Heart right ventricle (tissue), 16 donors: ENCODE measurements at places on chromosomes 5 and 9. TPM values are rescaled to one million over a fixed set of nuclear protein-coding genes. Genes with fewer than 3 reads are reported as not detected.

The TAS2R1 gene
- total RNA-seq: not detected

The PAPPA gene
- total RNA-seq: 0.74 TPM

The SLC27A6 gene
- 42.5 TPM for total RNA-seq

The FYB1 gene
- 2.7 TPM for total RNA-seq

- H3K4me1 ChIP-seq: peaks cover 12% of the 10 kb centered on the region
- H3K27me3 ChIP-seq: no peaks in the 10 kb centered on the region
- H3K27ac ChIP-seq: no peak overlapping the region
- no peak overlapping the region for H3K4me3 ChIP-seq
These were observed 10.6 kb upstream of the PPP1R26 start for GRCh38 chr9:135468854-135469521.

- H3K4me3 ChIP-seq: peak overlapping the region; percentile 79
- no peaks in the 10 kb centered on the region for H3K27me3 ChIP-seq
- H3K4me1 ChIP-seq: peaks cover 39% of the 10 kb centered on the region
- DNase-seq: no peak
- no peaks in the 10 kb centered on the region for H3K36me3 ChIP-seq
- peak overlapping the region; percentile 99 for H3K27ac ChIP-seq
These were observed 1.2 kb upstream of the GPBP1 start for GRCh38 chr5:57172466-57173318.

GRCh38 chr5:129244478-129244877 lies 149.9 kb downstream of the ISOC1 start:
- H3K36me3 ChIP-seq: no peaks in the 10 kb centered on the region
- H3K27ac ChIP-seq: no peak overlapping the region
- no peak overlapping the region for H3K4me3 ChIP-seq
- DNase-seq: no peak
- H3K27me3 ChIP-seq: no peaks in the 10 kb centered on the region
- peaks cover 12% of the 10 kb centered on the region for H3K4me1 ChIP-seq

DNA sequence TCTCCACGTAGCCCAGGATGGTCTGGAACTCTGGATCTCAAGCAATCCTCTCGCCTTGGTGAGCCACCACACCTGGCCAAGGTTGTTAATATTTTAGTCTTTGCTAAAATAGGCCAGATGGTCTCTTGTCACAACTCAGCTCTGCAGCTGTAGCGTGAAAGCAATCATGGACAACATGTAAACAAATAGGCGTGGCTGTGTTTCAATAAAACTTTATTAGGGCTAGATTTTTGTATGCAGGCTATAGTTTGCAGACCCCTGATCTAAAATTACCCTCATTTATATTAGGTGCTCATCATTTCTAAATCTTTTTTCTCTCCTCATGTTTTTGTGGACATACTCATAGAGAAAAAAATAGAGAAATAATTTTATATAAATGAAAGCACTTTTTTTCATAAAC lies 72.1 kb upstream of the SLC28A3 start:
- no peaks in the 10 kb centered on the region for H3K4me1 ChIP-seq
- H3K27me3 ChIP-seq: no peaks in the 10 kb centered on the region
- H3K27ac ChIP-seq: no peak overlapping the region
- H3K36me3 ChIP-seq: no peaks in the 10 kb centered on the region
- no peak for DNase-seq
- H3K4me3 ChIP-seq: no peak overlapping the region

- no peak overlapping the region for H3K4me3 ChIP-seq
- no peaks in the 10 kb centered on the region for H3K36me3 ChIP-seq
- H3K4me1 ChIP-seq: no peaks in the 10 kb centered on the region
- DNase-seq: no peak
These were observed 38.9 kb upstream of the SLIT3 start for GRCh38 chr5:169339869-169340268.

DNA sequence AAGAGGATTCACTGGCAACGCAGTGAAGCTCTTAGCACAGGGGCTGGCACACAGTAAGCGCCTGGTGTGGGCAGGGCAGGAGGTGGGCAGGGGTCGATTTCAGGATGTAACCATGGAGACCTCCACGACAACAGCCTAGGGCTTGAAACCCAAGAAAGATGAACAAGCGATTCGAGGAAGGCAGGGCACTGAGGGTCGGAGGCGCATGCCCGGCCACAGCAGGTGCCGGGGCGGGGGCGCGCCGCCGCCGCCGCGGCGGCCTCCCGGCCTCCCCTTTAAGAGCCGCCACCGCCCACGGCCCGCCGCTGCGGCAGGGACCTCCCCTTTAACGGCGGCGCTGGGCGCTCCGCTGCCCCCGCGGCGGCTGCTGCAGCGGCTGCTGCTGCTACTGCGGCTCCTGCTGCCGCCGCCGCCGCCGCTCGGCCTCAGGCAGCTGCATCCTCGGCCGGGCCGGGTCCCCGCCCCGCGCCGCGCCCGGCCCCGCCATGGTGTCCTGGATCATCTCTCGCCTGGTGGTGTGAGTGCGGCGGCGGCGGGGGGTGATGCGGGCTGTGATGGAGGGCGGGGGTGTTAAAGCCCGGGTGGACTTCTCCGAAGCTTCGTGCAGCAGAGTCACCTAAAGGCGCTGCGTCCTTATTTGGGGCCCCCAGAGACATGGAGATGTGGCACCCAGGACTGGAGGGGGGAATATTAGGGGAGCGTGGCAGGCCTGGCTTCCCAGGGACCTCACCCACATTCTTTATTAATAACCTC lies at the start of gene REEP2:
TSS of gene REEP2 (plus strand) at position 334 of the 753 bp plus-strand sequence. CDS start at position 486, 152 bp downstream.
- H3K36me3 ChIP-seq: peaks cover 34% of the 10 kb centered on the region
- peak within 1 kb of the TSS; percentile 50 for H3K4me3 ChIP-seq
- H3K27me3 ChIP-seq: no peaks in the 10 kb centered on the region
- peak; percentile 41 for DNase-seq
- peak within 1 kb of the TSS; percentile 18 for H3K27ac ChIP-seq
- peaks cover 25% of the 10 kb centered on the region for H3K4me1 ChIP-seq

GRCh38 chr5:18074961-18075360 lies 440.7 kb downstream of the TAF11L14 start:
- H3K36me3 ChIP-seq: no peaks in the 10 kb centered on the region
- no peak overlapping the region for H3K27ac ChIP-seq

DNA sequence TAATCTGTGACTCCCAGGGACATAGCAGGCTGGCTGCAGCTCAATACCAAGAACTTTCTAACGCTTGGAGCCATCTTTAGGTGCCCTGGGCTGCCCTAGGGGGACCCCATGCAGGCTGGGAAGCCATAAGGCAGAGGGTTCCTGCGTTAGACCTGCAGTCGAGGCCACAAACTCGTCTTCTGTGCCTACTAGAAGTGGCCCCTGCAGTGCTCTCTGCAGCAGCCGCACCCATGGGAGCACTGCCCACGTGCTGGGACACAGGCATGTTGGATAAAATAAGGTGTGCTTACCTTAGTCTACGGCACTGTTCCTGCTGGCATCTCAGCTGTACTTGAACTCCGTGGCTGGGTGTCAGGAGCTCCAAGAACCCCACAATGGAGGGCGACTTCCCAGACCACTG lies 9.4 kb downstream of the TOR1B start:
- no peak for DNase-seq
- H3K4me1 ChIP-seq: peaks cover 4% of the 10 kb centered on the region
- H3K27ac ChIP-seq: no peak overlapping the region
- H3K4me3 ChIP-seq: no peak overlapping the region
- peaks cover 5% of the 10 kb centered on the region for H3K36me3 ChIP-seq

DNA sequence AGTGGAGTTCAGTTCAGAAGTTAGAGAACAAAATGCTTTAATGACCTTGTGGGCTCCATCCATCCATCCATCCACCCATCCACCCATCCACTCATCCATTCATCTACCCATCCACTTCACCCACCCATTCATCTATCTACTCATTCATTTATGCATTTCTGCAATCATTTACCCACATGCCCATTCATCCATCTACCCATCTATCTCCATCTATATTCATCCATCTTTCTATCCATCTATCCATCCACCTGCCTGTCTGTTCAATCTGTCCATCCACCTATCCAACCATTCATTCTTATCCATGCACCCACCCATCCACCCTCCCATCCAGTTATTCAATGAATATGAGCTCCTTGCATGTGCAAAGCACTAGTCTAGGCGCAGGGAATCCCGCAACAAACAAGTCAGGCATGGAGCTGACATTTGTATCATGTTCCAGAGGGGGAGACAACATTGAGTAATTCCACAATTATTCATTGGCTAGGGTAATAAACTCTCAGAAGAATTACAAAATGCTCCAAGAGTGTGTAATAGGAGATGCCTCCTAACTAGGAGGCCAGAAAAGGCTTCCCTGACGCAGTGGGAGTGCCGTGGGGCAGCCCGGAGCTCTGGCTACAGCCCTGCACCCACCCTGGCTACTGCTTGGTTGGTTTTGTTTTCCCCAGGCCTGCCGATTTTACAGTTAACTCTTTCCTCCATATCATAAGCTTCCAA lies 211.2 kb downstream of the NXNL2 start:
- H3K27me3 ChIP-seq: no peaks in the 10 kb centered on the region
- H3K4me3 ChIP-seq: no peak overlapping the region
- peak; percentile 56 for DNase-seq

DNA sequence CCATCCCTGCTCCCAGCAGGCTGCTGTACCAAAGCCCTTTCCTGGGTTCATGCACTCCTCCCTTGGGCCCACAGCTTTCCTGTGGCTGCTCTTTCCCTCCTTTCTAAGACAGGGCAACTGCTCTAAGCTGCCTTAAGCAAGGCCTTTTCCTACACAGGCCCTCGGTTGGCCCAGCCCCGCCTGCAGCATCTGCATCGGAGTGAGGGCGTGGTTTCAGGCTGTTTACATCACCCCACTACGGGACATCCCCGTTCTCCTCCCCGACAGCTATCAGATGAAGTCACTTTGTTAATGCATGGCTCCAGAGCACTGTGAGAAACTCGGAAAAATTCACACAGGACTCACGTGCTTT lies 3.4 kb downstream of the DPH7 start:
- no peaks in the 10 kb centered on the region for H3K27me3 ChIP-seq
- peaks cover 43% of the 10 kb centered on the region for H3K4me1 ChIP-seq
- no peak overlapping the region for H3K4me3 ChIP-seq
- H3K36me3 ChIP-seq: peaks cover 59% of the 10 kb centered on the region

GRCh38 chr9:99085949-99086948 lies 18.7 kb upstream of the TGFBR1 start:
- no peaks in the 10 kb centered on the region for H3K27me3 ChIP-seq
- no peaks in the 10 kb centered on the region for H3K36me3 ChIP-seq
- H3K4me1 ChIP-seq: peaks cover 6% of the 10 kb centered on the region
- H3K4me3 ChIP-seq: no peak overlapping the region
